Mesangial cell (primary cell): ENCODE measurements at places on chromosomes 7 and 10. TPM values are rescaled to one million over a fixed set of nuclear protein-coding genes. Genes with fewer than 3 reads are reported as not detected.

GFRA1 gene
- 25.3 and 45.3 TPM in 2 replicates for total RNA-seq

ELOVL3 gene
- under 0.01 and 0.33 TPM in 2 replicates for total RNA-seq

TUBB8 gene
- 0.25 and 0.33 TPM in 2 replicates for total RNA-seq

CEP41 gene
- total RNA-seq: 13.4 and 28.2 TPM in 2 replicates

AKR1C4 gene
- total RNA-seq: not detected in 2 replicates
